ENCODE measurements at places on chromosomes 7 and 10.

- no peak for DNase-seq
Measured at GRCh38 chr10:129728905-129729795, 234.9 kb downstream of the EBF3 start.

GRCh38 chr10:84026821-84027257, 112.5 kb upstream of the GHITM start:
- DNase-seq: no peak

DNA sequence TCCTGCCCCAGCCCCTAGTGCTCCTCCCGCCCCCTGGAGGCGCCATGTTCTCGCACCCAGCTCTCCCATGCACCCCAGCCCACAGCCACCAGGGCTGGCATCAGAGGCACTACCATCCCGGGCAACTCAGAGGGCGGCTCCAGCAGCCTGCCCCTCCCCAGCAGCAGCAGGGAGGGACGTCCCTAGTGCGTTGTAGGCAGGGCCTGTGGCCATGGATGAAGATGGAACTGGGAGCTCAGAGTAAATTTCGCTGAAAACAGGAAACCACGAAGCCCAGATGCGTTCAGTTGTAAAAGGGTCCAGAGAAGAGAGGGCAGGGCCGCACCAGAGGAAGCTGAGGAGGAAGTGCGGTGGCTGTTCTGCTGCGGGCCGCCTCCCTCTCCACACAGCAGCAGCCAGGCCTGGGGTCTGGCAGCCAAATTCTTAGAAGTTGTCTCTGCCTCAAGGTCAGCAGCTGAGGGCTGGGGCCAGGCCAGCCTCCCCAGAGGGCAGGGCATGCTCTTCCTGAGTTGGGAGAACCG, 24.6 kb downstream of the VSIR start:
- no peak for DNase-seq

GRCh38 chr7:1160670-1161021, 650 bp upstream of the ZFAND2A start:
- DNase-seq: no peak

- peak; percentile 33 for DNase-seq
Measured at GRCh38 chr7:145036604-145037405, 201.0 kb upstream of the TPK1 start.

DNA sequence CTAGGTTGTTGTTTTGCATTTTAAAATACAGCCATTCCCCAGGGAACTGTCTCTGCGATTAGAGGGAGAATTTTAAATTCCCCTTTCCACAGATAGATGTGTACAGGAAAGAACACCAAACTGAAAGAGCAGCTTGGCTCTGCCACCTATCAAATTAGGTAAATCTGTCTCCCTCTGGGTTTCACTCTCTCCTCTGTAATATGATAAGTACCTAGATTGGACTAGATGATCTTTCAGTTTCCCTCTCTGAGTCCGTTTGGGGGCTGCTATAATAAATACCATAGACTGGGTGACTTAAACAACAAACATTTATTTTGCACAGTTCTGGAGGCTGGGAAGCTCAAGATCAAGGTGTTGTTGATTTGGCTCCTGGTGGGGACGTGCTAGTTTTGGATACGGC, 186.0 kb downstream of the KIF20B start:
- no peak for DNase-seq

GRCh38 chr10:122208571-122209430, 62.3 kb upstream of the BTBD16 start:
- DNase-seq: no peak

- DNase-seq: peak; percentile 45
Measured at GRCh38 chr7:151844071-151844824, 32.7 kb downstream of the PRKAG2 start.
